Heart left ventricle (tissue), 16 donors: ENCODE measurements at places on chromosomes 1 and 21. TPM values are rescaled to one million over a fixed set of nuclear protein-coding genes. Genes with fewer than 3 reads are reported as not detected.
A peak's percentile ranks its signal among the peaks of the same experiment; 100 is the strongest.

DNA sequence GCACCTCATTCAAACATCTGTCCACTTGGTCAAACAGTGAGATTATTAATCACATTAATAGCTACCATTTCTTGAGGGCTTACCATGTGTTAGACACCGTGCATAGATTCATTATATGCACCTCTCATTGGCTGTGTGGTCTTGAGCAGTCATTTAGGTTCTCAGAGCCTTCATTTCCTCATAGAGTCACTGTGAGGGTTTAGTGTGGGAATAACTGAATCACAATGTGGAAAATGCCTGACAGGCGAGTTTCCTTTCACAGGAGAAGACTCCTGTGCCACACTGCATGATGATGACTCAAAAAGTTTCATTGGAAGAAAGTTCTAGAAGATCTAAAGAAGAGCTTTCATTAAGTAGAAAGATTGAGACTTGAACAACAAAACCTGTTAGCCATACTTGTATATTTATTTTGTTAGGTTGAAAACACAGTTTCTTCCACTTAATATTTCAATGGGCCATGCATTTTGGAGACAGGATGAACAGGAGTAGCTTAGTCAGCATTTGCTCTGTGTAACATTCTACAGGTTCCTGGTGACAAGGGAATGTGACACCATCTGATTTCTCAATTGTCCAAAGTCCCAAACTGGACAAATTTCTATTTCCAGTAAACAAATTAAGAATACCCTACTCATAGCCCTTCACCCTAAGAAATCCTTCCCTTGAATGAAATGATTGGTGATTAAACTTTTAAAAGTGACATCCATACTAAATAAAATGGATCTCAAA, 45.7 kb downstream of the FYB2 start:
- peak overlapping the region; percentile 37 for H3K4me3 ChIP-seq
- no peak overlapping the region for H3K27ac ChIP-seq
- no peaks in the 10 kb centered on the region for H3K27me3 ChIP-seq

- no peak overlapping the region for H3K4me3 ChIP-seq
- H3K4me1 ChIP-seq = peaks cover 4% of the 10 kb centered on the region
- H3K27me3 ChIP-seq = no peaks in the 10 kb centered on the region
- no peak for DNase-seq
Observed at GRCh38 chr1:161351482-161351881, 16.2 kb downstream of the CFAP126 start.

DNA sequence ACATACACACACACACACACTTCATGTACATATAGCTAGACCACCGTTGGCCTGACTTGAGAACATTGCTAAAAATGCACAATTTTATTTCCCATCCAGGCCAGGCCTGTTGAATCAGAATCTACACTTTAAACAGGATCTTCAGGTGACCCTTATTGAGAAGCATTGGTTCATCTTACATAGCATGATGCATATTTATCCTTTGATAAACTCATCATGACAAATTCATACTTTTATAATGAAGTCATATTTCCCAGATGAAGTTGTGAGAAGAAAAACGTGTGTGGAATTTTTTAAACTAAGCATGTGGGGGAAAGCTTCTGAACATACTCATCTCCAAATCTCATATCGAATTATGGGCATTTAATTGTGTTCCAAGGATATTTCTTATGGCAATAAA, 877.7 kb downstream of the MRPL39 start:
- H3K4me3 ChIP-seq = no peak overlapping the region
- H3K27me3 ChIP-seq = no peaks in the 10 kb centered on the region
- no peak for DNase-seq

CENPF gene
- polyA plus RNA-seq = 0.46 TPM

GRCh38 chr1:58971629-58972140, 187.8 kb upstream of the JUN start:
- peaks cover 28% of the 10 kb centered on the region for H3K4me1 ChIP-seq
- H3K36me3 ChIP-seq = no peaks in the 10 kb centered on the region
- H3K27ac ChIP-seq = no peak overlapping the region
- no peak overlapping the region for H3K4me3 ChIP-seq
- DNase-seq = peak; percentile 26

- H3K27me3 ChIP-seq = no peaks in the 10 kb centered on the region
- no peaks in the 10 kb centered on the region for H3K36me3 ChIP-seq
- no peaks in the 10 kb centered on the region for H3K4me1 ChIP-seq
- H3K4me3 ChIP-seq = no peak overlapping the region
- H3K27ac ChIP-seq = no peak overlapping the region
Observed at GRCh38 chr1:53246261-53247134, 8.2 kb upstream of the MAGOH start.

- H3K27me3 ChIP-seq = no peaks in the 10 kb centered on the region
- no peaks in the 10 kb centered on the region for H3K4me1 ChIP-seq
- no peak overlapping the region for H3K4me3 ChIP-seq
- no peaks in the 10 kb centered on the region for H3K36me3 ChIP-seq
Observed at GRCh38 chr1:12528021-12528852, 89.8 kb downstream of the DHRS3 start.

C8B gene
- not detected for polyA plus RNA-seq

GRCh38 chr1:1287288-1288110, 7.3 kb downstream of the SCNN1D start:
- no peak overlapping the region for H3K4me3 ChIP-seq
- no peak overlapping the region for H3K27ac ChIP-seq
- no peak for DNase-seq

DNA sequence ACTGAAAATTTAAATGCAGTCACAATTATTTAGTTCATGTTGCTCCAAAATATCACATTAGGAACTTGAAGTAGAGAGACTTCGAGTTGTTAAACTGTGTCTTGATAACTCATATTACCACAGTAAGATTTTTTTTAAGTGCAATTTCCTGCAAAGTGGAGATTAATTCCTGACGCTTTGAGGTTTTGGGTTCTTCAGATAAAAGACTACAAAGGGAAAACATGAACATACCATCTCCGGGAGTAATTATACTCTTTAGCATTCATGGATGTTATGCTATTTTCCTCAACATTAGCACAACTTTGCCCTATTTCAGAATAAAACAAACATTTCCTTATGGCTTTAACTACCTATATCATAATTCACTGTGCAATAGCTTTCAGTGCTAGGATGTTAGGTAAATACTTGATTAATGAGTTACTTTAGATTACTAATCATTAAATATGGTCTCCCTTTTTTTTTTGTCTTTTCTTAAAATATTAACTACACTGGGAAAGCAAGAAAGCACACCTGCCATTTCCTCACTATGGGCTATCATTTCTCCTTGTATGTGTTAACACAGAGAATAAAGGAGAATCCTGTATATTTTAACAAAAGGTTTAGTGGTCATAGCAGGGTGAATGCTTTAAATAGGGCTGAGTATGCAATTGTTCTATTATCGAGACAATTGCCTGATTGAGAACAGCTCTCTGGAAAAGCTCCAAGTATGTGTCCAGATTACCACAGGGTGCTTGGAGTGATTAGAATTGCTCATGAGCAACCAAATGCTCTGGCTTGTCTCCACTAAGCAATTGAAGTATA, 252.5 kb upstream of the C1orf105 start:
- H3K36me3 ChIP-seq = no peaks in the 10 kb centered on the region
- no peak overlapping the region for H3K4me3 ChIP-seq
- peaks cover 5% of the 10 kb centered on the region for H3K4me1 ChIP-seq
- no peaks in the 10 kb centered on the region for H3K27me3 ChIP-seq

DNA sequence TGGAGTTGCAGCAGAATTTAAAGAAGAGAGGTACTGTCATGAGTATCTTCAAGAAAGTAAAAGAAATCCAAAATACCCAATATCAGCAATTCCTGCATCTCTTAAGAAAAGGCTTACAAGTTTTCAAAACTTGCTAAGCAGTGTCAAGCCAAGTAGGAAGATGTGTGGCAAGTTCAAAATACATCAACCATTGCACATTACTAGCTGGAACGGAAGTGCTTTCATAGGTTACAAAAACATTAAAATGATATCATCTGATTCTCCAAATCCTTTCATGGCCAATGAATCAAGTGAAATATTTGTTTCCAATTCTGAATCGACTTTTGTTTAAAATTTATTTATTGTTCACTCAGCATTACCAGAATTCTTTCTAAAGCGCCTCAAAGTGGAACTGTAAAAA, 5.7 kb upstream of the ABCA4 start:
- no peak overlapping the region for H3K27ac ChIP-seq
- H3K4me3 ChIP-seq = no peak overlapping the region

DNA sequence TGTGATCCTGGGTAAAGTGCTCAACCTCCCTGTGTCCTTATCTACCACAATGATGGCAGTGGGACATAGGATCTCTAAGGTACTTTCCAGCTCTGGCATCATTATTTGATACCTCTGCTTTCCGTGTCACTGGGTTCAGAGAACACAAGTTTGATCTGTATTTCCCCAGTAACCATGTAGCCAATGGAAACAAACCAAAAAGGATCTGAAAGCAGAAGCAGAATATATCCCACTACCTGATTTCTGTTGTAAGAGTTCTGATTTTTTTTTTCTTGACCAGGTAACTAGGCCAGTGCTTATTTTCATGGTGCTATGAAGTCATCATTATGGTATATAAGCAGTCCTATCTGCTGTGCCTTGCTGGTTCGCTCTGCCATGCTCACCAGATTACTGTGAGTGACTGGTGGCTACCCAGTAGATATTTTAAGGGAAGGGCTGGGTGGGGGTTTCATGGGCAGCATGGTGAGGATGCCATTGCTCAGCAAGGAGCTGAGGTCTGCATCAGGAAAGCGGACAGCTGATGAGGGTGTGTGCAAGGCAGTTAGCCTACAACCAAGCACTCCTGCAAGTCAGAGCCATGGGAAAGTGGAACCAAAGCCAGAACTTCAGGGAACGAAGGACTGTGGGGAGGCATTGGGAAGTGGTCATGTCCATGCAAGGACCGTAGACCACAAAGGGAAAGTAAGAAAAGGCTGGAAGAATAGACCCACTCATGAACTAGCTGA, 104.9 kb upstream of the EDEM3 start:
- no peaks in the 10 kb centered on the region for H3K36me3 ChIP-seq
- no peaks in the 10 kb centered on the region for H3K27me3 ChIP-seq
- no peak overlapping the region for H3K27ac ChIP-seq
- H3K4me3 ChIP-seq = no peak overlapping the region

TRIM63 gene
- polyA plus RNA-seq = 277 TPM

- peaks cover 32% of the 10 kb centered on the region for H3K4me1 ChIP-seq
- peak overlapping the region; percentile 78 for H3K4me3 ChIP-seq
- H3K27me3 ChIP-seq = no peaks in the 10 kb centered on the region
- no peaks in the 10 kb centered on the region for H3K36me3 ChIP-seq
- H3K27ac ChIP-seq = no peak overlapping the region
Observed at GRCh38 chr1:9689971-9690381, 38.4 kb downstream of the PIK3CD start.

- H3K4me1 ChIP-seq = no peaks in the 10 kb centered on the region
- H3K4me3 ChIP-seq = no peak overlapping the region
- no peak for DNase-seq
- no peaks in the 10 kb centered on the region for H3K36me3 ChIP-seq
Observed at GRCh38 chr1:242212401-242212800, 213.5 kb upstream of the MAP1LC3C start.
